ENCODE measurements at places on chromosomes 1 and 21.
A peak's percentile ranks its signal among the peaks of the same experiment; 100 is the strongest.

DNA sequence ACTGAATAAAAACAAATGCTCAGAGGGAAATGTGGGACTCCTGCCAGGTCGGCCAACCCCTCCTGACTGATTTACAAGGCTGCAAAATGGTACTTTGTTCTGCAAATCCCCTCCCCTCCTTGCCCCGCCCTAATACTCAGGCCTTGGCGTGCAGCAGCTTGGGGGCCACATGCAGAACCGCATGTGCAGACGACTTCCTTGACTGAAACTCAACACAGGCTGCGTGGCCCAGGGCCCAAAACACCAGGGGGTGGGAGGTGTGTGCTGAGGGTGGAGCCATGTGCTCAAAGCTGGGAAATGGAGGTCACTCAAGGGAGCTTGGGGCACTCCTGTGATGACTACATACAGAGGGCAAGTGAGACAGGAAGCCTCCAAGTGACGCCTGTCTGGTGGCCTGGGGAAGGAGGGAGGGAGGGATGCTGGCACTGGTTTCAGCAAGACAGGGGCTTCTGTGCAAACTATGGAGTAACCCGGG is 87.2 kb downstream of the MRPL37 start:
- DNase-seq: peak; percentile 74

GRCh38 chr1:179080866-179081686 is 794 bp upstream of the TOR3A start:
- no peak for DNase-seq

DNA sequence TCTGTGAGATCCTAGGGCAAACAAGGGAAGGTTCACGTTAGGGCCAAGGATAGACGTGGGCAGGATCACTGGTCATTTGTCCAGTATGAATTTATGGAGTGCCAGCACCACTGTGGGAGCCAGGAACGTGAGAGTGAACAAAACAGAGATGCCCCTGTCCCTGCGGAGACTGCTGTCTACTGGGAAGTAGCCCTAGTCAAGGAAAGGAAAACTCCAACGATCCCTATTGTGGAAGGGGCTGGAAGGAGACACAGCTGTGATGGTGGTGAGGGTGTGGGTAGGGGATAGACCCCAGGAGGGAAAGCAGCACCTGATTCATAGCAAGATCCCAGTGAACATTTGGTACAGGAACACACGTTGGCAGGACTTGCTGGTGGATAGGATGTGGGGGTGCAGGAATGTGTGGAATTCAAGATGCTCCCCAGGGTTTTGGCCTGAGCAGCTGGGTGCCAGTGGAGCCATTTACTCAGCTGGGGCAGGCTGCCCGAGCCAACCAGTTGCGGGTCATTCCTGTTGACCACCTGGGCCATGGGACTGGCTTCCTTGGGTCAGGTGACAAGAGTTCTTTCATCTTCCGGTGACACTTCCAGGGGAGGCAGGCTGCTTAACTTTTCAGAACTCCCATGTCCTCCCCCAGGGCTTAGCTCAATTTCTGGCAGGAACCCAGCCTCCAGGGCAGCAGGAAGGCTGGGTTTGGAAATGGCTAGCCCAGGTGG is 1.2 kb upstream of the ATP13A2 start:
- no peak for DNase-seq

GRCh38 chr21:45858180-45858579 is 123.4 kb upstream of the COL6A1 start:
- no peak for DNase-seq

GRCh38 chr1:213606252-213606820 is 381.4 kb upstream of the PROX1 start:
- no peak for DNase-seq

DNA sequence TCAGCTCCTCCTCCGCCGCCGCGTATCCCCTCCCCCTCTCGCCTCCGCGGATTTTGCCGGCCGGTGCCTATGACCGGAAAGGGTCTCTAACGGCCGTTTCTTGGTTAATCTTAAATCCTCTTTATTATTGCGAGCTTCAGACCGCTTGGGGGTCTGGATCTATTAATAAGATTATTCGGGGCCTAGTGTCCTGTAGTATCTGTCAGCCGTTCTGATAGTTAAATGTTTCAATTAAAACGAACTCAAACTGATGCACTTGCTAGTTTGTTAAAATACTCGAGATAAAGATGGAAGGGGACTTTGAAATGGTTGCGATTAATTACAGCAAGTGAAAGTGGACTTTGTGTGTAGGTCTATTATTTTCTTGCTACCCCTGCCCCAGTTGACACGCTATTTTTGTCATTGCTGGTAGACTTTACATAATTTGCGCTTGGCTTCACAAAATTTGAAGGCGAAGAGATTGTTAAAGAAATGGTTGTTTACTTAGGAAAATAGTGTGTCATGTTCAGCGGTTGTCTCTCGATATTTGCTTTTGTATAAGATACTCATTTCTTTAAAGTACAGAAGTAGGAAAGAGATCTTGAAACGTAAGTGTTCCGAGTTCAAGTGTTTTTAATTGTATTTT is 779 bp downstream of the SON start:
- DNase-seq: no peak

DNA sequence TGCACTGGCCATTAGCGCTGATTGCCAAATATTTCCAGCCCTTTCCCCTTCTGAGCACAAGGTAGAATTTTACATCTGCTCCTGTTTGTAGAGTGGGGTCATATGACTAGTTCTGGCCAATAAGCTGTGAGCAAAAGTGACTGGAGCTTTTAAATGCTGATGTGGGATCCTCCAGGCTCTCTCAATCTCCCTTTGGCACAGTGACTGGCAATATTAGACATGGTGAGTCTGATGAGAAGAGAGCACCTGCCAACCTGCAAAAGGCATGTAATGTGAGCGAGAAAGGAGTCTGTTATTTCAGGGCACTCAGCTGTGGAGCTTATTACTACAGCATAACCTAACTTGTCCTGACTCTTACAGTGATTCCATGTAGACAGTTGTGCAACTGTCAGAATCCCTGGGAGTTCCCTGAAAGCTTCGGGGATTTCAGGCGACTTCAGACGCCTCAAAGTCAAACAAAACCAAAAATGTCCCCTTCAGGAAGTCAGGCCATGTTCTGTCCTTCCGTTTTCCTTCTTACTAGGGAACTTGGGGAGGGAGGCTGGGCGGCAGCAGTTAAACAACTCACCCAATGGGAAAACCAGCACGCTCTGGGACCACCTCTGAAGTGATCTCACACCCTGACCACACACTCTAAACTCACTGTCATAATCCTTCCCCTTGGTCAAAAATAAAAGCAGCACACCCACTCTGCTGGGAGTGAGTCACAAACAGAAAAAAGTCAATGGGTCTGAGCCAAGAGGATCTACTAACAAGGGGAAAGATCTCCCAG is 3.6 kb upstream of the RASSF5 start:
- no peak for DNase-seq

- no peak for DNase-seq
Measured at GRCh38 chr1:92834617-92835016, 2.8 kb downstream of the RPL5 start.

DNA sequence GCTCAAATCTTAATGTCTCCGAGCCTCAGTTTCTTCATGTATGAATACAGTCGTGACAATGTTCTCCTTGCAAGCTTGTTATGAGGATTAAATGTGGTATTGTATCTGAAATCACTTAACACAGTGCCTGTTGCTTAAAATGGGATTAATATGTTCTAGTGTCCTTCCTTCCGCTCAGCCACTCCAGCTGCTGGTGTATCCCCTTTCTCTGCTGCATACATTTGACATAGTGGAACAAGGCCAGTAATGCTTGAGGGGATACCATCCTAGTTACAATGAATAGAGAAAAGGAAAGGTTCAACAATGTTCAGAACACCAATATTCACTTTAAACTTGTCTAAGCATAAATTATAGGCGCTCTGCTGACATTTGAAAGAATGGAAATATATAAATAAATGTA is 64.0 kb downstream of the PROX1 start:
- no peak for DNase-seq

GRCh38 chr1:184311580-184311979 is 75.2 kb upstream of the C1orf21 start:
- no peak for DNase-seq

DNA sequence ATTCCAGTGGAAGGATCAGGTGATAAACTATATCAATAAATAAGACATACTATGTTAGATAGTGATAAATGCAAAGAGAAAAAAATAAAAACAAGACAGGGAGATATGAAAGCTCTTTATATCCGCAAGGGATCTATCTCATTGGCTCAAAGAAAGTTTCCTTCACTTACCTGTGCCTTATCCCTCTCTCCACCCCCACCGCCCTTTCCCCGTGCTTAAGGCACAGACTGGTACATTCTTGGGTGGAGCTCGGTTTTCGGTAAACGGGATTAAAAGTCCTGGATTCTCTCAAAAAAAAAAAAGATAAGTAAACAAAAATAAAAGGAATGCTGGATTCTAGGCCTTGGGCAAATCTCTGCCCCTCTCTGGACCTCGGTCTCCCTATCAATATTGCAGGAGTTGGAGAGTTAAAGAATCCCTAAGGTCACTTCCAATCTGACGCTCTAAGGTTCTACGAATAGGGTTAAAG is 593 bp upstream of the DNAJC16 start:
- DNase-seq: no peak

DNA sequence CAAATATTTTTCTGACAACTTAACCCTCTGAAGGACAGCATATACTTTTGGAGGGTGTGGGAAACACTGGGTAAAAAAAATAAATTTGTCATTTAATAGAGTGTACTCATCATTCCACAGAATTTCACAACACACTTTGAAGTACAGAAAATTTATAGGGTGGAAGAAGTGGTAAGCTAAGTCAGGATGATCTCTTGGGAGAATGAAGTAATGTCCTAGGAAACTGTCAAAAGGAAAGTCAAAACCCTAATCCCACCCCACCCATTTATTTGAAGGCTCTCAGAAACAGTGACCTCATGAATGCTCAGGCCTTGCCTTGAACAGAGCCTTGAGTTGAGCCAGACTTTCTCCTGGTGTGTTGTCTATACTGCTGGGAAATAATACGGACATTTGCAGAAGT is 7.3 kb upstream of the UAP1 start:
- no peak for DNase-seq

GRCh38 chr1:36440044-36440443 is 10.2 kb downstream of the OSCP1 start:
- DNase-seq: no peak

DNA sequence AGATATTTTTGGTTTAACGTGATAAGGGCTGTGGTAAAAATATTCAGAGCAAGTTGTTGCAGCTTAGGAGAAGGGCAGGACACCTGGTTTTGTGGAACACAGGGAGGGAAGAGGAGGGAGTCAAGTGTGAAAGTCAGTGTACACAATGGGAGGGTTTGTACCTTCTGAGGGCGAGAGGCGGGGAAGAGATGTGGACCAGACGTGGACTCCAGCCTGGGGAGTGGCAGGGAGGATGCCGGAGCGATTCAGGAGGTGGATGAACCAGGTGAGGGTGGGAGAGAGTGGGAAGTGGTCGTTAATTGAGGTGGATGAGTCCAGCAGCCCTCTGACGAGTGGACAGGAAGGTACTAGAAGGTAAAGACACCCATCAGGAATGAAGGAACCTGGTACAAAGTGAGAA is 52.2 kb upstream of the IRF2BP2 start:
- no peak for DNase-seq

- DNase-seq: no peak
Measured at GRCh38 chr1:153395776-153396175, 4.9 kb upstream of the S100A8 start.

- DNase-seq: no peak
Measured at GRCh38 chr1:79660129-79660528, 653.6 kb upstream of the ADGRL4 start.

Data from right renal cortex interstitium (tissue), 3 donors.